A549 treated with ZK216348 at 1 μM for 4 hours (cell line): ENCODE measurements at places on chromosomes 5 and 9. TPM values are rescaled to one million over a fixed set of nuclear protein-coding genes. Genes with fewer than 3 reads are reported as not detected.

Gene F2RL1
- total RNA-seq = 209 to 272 TPM (median 236 TPM) in 5 replicates

Gene ZNF367
- total RNA-seq = 3.9 to 7.0 TPM (median 5.2 TPM) in 5 replicates

Gene GLRA1
- total RNA-seq = not detected in 5 replicates

Gene SPATA31D4
- not detected in 5 replicates for total RNA-seq

Gene MARCHF11
- not detected in 5 replicates for total RNA-seq

Gene ZSWIM6
- 3.7 to 5.9 TPM (median 5.5 TPM) in 5 replicates for total RNA-seq

Gene MLANA
- not detected in 5 replicates for total RNA-seq

Gene SLCO6A1
- total RNA-seq = not detected in 5 replicates

Gene ANKDD1B
- total RNA-seq = 0.14 to 0.17 TPM in 2 of 5 replicates, not detected in the others

Gene VAV2
- 32.9 to 50.4 TPM (median 42.8 TPM) in 5 replicates for total RNA-seq

Gene PCDHA9
- 0.04 TPM in 1 of 5 replicates, not detected in the others for total RNA-seq

Gene CNTNAP3
- total RNA-seq = 7.4 to 12.7 TPM (median 9.9 TPM) in 5 replicates

Gene SPINK6
- 0.52 to 1.7 TPM (median 0.65 TPM) in 3 of 5 replicates, not detected in the others for total RNA-seq

Gene PCDHB2
- 2.7 to 4.5 TPM (median 3.1 TPM) in 5 replicates for total RNA-seq

Gene PCDHA7
- total RNA-seq = 0.06 to 0.21 TPM (median 0.13 TPM) in 5 replicates

Gene CSF1R
- total RNA-seq = 0.06 to 0.33 TPM (median 0.15 TPM) in 4 of 5 replicates, not detected in the other

Gene GNE
- total RNA-seq = 10.8 to 18.1 TPM (median 14.5 TPM) in 5 replicates

Gene MYORG
- 3.5 to 6.2 TPM (median 5.2 TPM) in 5 replicates for total RNA-seq

Gene DPH7
- total RNA-seq = 19.5 to 32.6 TPM (median 30.3 TPM) in 5 replicates

Gene COL27A1
- 7.0 to 15.1 TPM (median 12.0 TPM) in 5 replicates for total RNA-seq

Gene COX7C
- 560 to 817 TPM (median 599 TPM) in 5 replicates for total RNA-seq

Gene SLC27A4
- total RNA-seq = 25.0 to 52.4 TPM (median 49.5 TPM) in 5 replicates

Gene ELOVL7
- 7.4 to 14.1 TPM (median 11.3 TPM) in 5 replicates for total RNA-seq

Gene C6
- not detected in 5 replicates for total RNA-seq

Gene ADAMTSL1
- total RNA-seq = 0.04 TPM in 1 of 5 replicates, not detected in the others

Gene RAPGEF1
- total RNA-seq = 34.9 to 57.5 TPM (median 48.1 TPM) in 5 replicates

Gene CD274
- total RNA-seq = 1.2 to 2.7 TPM (median 1.8 TPM) in 5 replicates

Gene DDX4
- not detected in 5 replicates for total RNA-seq

Gene FAM193B
- 16.2 to 38.0 TPM (median 33.9 TPM) in 5 replicates for total RNA-seq

Gene GDA
- 0.90 to 1.5 TPM (median 1.3 TPM) in 5 replicates for total RNA-seq

Gene PDZD2
- 0.15 to 0.45 TPM (median 0.25 TPM) in 5 replicates for total RNA-seq

Gene NUTM2G
- total RNA-seq = not detected in 5 replicates

Gene ARHGEF28
- total RNA-seq = 11.7 to 13.6 TPM (median 13.0 TPM) in 5 replicates

Gene CDKN2B
- not detected in 5 replicates for total RNA-seq

Gene FREM1
- total RNA-seq = not detected in 5 replicates

Gene MSX2
- total RNA-seq = 3.0 to 5.7 TPM (median 5.4 TPM) in 5 replicates

Gene TSSK1B
- total RNA-seq = not detected in 5 replicates

Gene NUP214
- 21.7 to 29.5 TPM (median 26.4 TPM) in 5 replicates for total RNA-seq

Gene PRELID2
- 6.6 to 9.2 TPM (median 8.2 TPM) in 5 replicates for total RNA-seq

Gene EMB
- 3.8 to 9.0 TPM (median 6.1 TPM) in 5 replicates for total RNA-seq

Gene PTGES2
- total RNA-seq = 63.3 to 105 TPM (median 99.7 TPM) in 5 replicates

Gene FAM221B
- not detected in 5 replicates for total RNA-seq

Gene ZFP2
- total RNA-seq = not detected in 5 replicates
